ENCODE measurements at places on chromosomes 6 and 20. TPM values are rescaled to one million over a fixed set of nuclear protein-coding genes. Genes with fewer than 3 reads are reported as not detected.

GRCh38 chr6:156348424-156348823, 428.8 kb upstream of the ARID1B start:
- DNase-seq = no peak

DNA sequence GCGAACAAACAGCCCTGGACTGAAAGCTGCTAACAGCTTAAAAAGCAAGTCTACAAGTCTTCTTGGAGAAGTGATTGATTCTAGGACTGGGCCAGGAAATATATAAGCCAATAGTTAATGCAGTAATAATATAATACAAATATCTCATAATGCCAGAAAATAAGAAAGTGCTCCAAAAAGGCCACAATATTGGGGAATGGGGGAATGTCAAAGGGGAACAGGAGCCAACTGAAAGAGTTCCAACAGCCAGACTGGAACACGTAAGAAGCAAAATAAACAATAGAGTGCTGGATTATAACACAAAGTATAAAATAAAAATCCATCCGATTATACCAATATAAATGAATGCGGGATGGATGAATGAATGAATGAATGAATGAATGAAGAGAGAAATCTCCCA, 295.8 kb downstream of the NRN1 start:
- DNase-seq = no peak

GRCh38 chr20:22575087-22575721, 9.2 kb downstream of the FOXA2 start:
- DNase-seq = no peak

- no peak for DNase-seq
These were observed 181.3 kb upstream of the GMDS start for GRCh38 chr6:2426561-2427340.

DNA sequence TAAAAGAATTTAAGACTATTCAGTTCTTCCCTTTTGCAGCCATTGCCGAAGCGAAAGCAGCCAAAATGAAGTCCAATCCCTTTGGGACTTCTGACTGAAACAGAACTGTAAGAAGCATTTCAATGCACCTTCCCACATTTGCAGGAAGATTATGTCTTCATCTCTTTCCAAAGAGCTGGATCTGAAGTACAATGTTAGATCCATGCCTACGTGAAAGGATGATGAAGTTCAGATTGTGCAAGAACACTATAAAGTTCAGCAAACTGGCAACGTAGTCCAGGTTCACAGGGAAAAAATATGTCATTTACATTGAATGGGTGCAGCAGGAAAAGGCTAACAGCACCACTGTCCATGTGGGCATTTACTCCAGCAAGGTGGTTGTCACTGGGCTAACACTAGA, 6.0 kb upstream of the FILIP1 start:
- DNase-seq = no peak

The C20orf204 gene
- total RNA-seq = 0.26 TPM

The ARMC12 gene
- 0.50 TPM for total RNA-seq

The PARD6B gene
- total RNA-seq = 1.0 TPM

The TRAPPC3L gene
- under 0.01 TPM for total RNA-seq
